ENCODE measurements at places on chromosomes 3 and 15. TPM values are rescaled to one million over a fixed set of nuclear protein-coding genes. Genes with fewer than 3 reads are reported as not detected.

The CYP11A1 gene
- 0.20 TPM for total RNA-seq

The SERINC4 gene
- 0.05 TPM for total RNA-seq

The MST1R gene
- 1.6 TPM for total RNA-seq

The CLRN1 gene
- total RNA-seq = not detected

The CCR1 gene
- total RNA-seq = 0.15 TPM

The RASL12 gene
- total RNA-seq = not detected

The UBAP1L gene
- under 0.01 TPM for total RNA-seq

The IL17RD gene
- 2.8 TPM for total RNA-seq

The GATM gene
- total RNA-seq = 1.3 TPM

The PYDC2 gene
- not detected for total RNA-seq

The C3orf20 gene
- not detected for total RNA-seq

The CRABP1 gene
- total RNA-seq = not detected

The DLL4 gene
- total RNA-seq = 0.17 TPM
